ENCODE measurements at places on chromosomes 11 and 22.

DNA sequence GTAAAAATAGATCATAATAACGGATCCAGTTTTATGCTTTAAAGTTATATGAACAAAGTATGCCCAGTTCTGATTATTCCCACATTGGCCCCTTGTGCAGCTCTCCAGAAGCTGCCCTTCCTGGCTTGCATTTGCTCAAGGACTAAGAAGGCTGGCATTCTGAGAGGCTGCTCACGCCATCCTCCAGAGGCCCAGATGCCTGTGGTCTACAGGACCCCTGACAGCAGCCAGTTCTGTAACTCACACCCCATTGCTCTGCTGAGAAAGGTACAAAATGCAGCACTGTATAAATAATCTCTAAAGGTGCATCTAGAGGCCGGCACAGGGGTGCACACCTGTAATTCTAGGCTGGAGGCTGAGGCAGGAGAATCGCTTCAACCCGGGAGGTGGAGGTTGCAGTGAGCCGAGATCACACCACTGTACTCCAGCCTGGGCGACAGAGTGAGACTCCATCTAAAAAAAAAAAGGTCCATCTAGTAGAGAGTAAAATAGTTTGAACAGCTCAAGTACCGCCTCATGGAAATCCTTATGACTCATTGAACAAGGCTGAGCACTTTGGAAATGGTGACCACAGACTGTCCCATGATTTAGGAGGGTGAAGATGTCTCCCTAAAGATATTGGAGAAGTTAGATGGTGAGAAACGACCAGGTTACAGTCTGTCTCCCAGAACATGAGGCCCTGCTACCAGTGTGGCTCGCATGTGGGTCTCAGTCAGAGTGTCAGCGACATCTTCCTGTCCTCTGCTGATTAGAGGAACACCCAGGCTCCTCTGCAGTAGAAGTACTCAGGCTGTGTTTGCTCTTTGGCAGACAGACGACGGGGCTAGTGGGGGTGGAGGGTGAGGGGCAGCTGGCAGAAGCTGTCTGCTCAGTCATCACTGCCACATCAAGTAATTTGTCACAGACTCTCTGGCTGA, 56.3 kb downstream of the KREMEN1 start:
- DNase-seq: peak; percentile 27

DNA sequence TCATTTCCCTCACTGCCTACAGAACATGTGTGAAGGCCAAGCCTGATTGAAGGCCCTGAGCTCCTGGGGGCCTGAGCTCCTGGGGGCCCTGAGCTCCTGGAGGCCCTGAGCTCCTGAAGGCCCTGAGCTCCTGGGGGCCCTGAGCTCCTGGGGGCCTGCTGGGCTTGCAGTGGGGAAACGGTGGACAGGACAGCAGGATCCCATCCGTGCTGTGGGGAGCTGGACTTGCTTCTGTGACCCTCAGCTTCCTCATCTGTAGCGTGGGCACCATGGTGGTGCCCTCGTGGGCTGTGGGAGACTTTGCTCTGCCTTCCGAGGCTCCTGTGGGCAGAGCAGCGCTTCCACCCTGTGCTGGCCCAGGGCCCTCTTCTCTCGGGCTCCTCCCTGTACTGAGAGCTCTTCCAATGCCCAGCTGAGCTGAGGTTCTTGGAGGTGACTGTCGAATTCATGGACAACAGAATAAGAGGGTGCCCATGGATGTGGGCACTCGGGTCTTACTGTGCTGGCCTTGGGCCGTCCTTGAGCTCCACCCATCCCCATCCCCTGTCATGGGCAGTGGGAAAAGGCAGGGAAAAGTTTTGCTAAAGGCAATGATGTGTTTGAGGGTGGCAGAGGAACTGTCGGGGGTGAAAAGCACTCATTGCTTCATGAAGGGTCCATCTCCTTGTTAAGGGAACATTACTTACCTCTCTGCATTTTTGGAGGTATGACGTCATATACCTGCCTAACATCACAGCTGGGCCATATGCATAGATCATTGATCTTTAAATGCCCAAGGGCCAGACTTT, 786.7 kb downstream of the TBC1D22A start:
- no peak for DNase-seq

DNA sequence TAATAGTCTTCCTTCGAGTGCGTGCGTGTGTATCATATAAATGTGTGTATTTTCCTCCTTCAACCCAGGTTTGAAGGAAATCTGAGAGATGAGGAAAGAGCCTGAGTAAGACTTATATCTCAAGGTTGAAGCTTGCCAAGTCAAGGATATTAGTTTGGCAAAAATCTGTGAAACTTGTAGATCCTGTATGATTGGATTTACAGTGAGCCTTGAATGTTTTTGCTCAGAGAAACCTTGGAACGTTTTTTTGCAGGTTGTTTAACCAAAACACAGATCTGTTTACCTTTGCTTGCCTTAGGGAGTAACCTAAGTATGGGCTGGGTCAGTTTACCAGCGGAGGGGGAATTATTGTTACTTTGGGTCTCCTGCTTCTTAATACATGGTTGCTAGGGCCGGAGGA, 35.9 kb upstream of the SORL1-AS1 start:
- DNase-seq: no peak

DNA sequence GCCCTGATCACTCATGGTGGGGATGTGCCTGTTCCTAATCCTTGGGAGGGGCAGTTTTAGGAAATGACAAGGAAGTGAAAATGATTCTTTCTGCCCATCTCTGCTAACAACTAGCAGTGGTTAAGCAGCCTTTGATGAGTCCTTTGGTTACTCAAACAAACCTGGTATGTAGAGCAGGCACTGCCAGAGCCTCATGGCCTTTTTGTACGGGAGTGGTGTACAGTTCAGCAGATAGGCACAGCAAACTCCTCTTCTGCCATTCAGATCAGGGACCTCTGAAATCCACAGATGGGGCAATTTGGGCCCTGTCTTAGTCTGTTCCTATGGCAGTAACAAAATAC, 66.2 kb downstream of the FZD4 start:
- no peak for DNase-seq

DNA sequence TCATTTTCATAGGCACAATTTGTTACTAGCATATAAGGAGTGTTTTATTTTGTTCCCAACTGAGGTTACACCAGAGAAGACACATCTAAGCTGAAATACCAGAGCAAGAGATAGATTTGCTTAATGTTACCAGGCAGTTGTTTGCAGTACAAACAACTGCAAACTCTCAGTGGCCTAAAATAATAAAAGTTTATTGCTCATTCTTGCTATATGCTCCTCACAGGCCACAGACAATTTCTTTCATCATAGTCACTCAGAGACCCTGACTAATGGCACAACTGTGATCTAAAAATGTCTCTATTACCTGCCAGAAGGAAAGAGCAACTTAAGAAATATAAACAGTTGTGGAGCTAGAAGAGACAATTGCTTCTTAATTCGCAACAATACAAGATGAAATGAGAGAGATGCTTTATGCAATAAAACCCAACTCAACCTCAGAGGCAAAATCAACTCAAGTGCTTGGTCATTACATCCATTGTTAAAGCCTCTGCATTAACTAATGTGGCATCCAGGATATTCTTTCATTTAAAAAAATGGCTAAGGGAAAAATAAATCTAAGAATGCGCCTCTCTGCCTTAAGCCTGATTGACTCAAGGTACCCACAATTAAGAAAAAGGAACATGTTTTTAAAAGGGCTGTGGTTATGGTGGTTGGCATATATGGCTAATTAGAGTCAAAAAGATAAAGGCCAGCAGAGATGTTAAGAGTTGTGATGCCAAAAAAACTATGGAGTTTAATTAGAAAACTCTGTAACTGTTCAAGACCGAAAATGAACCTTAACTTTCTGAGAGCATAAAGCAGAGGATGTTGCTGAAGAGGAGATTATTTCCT, 103.7 kb downstream of the CD44 start:
- DNase-seq: no peak

GRCh38 chr11:61893981-61894380, 2.6 kb upstream of the FADS3 start:
- peak; percentile 71 for DNase-seq

DNA sequence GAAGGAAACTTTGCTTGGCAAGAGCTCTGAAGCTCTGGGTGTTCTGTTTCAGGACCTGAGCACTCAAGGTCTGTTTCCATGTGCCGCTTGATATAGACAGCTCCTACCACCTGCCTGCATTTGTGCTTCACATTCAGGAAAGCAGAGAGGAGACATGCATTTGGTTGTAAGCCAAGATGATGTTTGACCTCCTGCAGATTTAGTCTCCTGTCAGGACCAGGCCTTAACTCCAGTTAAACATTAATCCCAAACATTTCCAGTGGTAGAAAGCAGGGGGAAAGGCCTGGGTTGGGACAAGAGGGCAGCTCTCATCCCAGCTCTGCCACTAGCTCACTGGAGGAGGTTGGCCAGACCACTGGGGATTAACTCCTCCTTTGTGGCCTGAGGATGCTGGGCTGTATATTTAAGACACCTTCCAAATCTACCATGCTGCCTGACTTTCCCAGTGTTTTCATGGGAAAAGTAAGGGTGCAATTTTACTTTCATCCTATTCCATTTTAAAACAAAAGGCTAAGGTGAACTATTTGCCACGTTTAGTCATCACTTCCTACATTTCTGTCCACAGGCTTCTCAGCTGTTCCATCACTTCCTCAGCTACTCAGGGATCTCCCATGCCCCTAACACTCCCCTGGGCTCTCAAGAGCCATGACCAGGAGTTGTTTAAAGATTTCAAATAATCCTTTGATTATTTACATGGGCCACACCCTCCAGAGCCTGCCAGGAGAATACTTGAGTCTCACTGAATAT, 80.9 kb downstream of the INSC start:
- no peak for DNase-seq

GRCh38 chr11:122173587-122173986, 57.6 kb upstream of the BLID start:
- no peak for DNase-seq

GRCh38 chr22:17845790-17846189, 71.5 kb upstream of the BID start:
- DNase-seq: no peak

DNA sequence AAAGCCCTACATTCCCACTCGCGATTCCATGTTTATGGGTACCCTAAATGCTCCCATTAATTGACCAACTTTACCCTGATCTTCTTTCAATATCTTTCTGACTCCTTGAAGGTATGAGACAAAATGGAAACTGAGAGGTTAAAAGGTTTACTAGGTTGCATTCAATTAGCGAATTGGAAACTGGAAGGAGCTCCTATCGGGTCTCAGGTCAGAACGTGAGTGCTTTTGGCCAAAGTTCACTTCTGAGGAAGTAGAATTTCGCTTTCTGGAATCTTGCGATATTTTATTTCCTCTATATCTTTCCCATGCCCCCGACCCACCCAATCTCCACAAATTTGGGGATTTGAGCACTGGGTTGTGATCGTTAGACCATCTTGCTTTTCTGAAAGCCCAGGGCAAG, 2.6 kb downstream of the EHF start:
- DNase-seq: no peak

DNA sequence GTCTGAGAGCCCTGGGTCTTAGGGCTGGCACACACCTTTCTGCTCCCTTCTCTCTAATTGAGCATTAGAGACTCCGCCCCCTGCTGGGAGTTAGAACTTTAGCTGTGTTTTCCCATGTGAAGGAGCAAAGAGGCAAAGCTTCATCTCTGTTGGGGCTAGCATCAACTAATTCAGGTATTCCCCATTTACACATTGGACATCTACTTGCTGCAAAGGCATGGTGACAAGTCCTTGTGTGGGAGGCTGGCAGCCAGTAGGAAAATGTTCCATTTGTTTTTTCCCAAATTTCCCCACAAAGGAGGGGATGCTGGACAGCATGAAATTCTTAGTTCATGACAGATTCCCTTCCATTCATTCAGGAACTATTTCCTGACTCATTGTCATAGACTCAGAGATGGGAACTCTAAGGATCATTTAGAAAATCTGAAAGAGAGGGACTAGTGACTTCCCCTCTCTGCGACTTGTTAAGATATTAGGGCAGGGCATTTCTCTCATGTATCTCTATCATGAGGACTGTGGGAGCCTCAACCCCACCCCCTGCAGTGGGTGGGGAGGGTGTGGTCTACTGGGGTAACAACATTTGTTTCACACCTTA, 3.6 kb downstream of the CD44 start:
- no peak for DNase-seq

DNA sequence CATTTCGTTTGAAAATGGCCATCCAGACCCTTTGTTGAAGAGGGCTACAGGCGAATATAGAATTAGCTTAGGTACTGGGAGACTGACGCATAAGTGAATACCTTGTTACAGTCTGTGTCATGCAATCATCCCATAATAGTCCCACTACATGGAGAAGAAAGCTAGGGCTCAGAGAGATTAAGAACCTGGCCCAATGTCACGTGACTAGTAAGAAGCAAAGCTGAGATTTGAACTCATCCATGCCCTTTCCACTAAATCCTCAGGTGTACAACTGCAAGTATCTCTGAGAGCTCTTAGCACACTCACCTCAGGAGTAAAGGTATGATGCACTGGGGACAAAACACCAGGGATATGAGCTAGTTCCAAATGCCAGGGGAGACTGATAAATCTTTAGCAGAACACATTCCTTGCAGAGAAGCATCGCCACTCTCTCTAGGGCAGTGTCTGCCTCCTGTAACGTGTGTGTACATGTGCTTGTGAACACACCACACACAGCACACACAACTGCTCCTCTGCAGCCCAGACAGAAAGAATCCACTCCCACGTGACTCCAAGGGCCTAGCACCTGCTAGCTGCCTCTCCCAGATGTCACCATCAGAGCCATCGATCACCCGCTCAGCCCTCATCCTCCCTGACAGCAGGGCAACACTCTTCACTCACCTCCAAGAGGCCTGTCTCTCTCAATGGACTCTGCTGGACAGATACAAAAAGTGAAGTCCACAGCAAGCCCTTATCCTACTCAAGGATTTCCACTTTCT, 402.8 kb downstream of the NXPE2 start:
- DNase-seq: no peak

DNA sequence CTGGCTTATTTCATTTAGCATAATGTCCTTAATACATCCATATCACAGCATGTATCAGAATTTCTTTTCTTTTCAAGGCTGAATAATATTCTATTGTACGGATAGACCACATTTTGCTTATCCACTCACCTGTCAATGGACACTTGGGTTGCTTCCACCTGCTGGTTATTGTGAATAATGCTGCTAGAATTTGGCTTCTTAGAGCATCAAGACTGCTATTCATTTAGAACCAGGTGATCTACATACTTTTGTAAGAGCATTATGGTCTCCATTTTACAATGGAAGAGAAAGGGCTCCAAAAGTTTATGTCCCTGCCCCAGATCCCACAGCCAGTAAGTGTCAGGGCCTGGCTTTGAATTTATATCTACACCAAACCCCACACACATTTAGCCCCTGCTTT, 100.7 kb upstream of the CD82 start:
- no peak for DNase-seq

- DNase-seq: peak; percentile 82
Observed at GRCh38 chr11:114354076-114354475, 46.2 kb downstream of the C11orf71 start.

- peak; percentile 14 for DNase-seq
Observed at GRCh38 chr11:18775492-18776292, 15.9 kb downstream of the PTPN5 start.

GRCh38 chr11:96390488-96390792, 627 bp downstream of the JRKL start:
- DNase-seq: peak; percentile 4

Measured in fibroblast of skin of left quadriceps (primary cell).